ENCODE measurements at places on chromosomes 5 and 9. TPM values are rescaled to one million over a fixed set of nuclear protein-coding genes. Genes with fewer than 3 reads are reported as not detected.

Gene TRIP13
- 0.25 TPM for total RNA-seq

Gene CETN3
- total RNA-seq, result 22.1 TPM

GRCh38 chr9:18568973-18569372 is 95.0 kb downstream of the ADAMTSL1 start:
- DNase-seq, result no peak

DNA sequence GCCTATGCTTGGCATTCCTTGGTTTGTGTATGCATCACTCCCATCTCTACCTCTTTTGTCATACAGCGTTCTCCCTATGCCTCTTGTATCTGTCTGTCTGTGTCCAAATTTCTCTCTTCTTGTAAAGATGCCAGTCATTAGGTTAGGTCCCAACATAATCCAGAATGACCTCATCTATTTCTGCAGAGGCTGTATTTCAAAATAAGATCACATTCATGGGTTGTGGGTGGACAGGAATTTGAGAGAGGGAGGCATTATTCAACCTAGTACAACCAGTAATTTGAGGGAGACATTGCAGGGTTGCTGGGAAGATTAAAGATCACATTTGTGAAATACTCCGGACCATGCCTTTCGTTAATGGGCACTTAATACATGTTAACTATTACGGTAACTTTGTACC is 155.0 kb downstream of the MAN2A1 start:
- no peak for DNase-seq

- DNase-seq, result no peak
These were observed 164.4 kb downstream of the GIN1 start for GRCh38 chr5:102955488-102955887.

DNA sequence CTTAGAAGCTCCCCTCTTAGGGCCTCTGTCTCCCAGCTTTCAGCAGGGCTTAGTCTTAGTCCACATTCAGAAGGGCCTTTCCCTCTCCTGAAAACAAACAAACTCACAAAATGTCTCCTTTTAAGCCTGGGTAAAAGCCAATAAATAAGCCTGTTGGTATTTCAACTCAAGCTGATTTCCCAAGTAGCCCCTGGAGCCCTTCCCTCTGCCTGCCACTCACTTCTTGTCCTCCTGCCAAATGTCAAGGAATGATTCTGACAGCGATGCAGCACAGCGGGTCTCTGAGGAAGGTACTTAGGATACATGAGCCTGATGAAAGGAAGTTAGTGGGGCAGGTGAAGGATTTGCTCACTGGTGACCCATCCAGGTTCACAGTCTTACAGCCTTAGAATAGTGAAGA is 210.5 kb downstream of the PJA2 start:
- DNase-seq, result no peak

- DNase-seq, result no peak
These were observed 278.4 kb downstream of the RASEF start for GRCh38 chr9:82784589-82784988.

GRCh38 chr5:65730910-65731309 is 8.9 kb downstream of the NLN start:
- peak; percentile 64 for DNase-seq

GRCh38 chr5:57042524-57042931 is 90.6 kb upstream of the MIER3 start:
- DNase-seq, result no peak

GRCh38 chr5:107100121-107100520 is 570.6 kb downstream of the EFNA5 start:
- no peak for DNase-seq

DNA sequence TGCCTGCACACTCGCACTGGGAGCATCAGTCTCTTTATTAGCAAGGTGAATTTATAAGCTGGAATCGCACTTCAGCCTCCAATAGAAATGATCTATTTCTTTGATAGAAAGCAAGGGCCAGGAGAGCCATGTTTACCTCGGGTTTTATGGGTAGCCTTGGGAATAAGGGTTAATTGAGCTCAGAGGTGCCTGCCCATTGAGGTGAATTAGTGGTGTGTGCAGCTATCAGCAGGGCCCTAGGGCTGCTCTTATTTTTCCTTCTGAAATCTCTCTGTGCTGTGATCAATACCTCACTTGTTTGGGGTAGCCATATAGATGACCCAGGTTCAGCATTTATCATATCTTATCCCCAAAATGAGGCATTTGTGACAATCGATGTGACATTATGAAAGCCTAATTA is 297.8 kb downstream of the EBF1 start:
- no peak for DNase-seq

- DNase-seq, result no peak
These were observed 774.8 kb downstream of the BRINP1 start for GRCh38 chr9:118594428-118594827.

GRCh38 chr5:68368311-68369022 is 152.9 kb downstream of the PIK3R1 start:
- no peak for DNase-seq

DNA sequence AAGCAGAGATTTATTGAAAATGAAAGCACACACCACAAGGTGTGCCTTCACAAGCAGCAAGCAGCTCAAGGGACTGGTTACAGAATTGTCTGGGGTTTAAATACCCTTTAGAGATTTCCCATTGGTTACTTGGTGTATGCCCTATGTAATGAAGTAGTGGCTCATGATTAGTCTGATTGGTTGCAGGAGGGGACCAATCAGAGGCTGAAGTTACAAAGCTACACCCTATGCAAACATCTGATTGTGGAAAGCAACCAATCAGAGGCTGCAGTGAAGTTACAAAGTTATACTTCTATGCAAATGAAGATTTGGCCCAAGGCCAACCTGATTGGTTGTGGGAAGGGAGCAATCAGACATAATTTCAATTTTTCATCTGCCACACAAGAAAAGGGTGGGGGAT is 119.9 kb downstream of the C9orf152 start:
- no peak for DNase-seq

Data from right cardiac atrium (tissue), 5 donors.